ENCODE measurements at places on chromosomes 6 and 20. TPM values are rescaled to one million over a fixed set of nuclear protein-coding genes. Genes with fewer than 3 reads are reported as not detected.

- peak; percentile 18 for ATAC-seq
Observed at GRCh38 chr6:42100029-42100901, 42.2 kb downstream of the C6orf132 start.

DNA sequence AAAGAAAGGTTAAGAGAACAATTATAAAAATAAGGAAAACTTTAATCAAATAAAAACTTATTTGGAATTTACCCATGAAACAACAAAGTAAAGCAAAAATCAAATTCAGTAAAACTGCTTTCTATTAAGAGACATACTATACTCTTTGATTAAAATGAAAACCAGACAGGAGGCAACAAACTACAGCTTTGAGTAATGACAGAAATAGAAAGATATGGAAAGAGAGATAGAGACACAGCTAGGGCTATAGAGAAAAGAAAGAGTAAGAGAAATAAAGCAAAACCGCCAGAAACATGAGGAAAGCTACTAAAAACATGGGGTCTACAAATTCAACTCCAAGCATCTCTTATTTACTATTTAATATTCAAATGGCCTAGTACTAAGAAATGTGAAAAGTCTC is 67.6 kb downstream of the PHIP start:
- ATAC-seq = no peak

- no peak for ATAC-seq
Observed at GRCh38 chr6:11270030-11271027, 37.9 kb upstream of the NEDD9 start.

DNA sequence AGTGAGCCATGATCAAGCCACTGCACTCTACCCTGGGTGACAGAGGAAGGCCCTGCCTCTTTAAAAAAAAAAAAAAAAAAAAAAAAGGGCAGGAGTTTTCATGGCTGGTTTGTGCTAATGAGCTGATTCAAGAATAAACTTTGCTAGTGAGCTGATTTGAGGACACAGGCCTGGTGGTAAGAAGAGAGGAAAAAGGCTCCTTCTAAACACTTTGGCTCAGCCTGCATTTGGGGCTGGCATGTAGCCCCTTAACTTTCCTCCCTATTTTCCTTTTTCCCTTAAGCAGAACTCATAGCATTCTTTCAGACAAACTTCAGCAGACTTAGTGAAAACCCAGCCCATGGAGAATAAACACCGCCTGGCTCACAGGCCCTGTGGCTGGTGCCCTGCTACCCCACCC is 432.7 kb downstream of the PTPRT start:
- ATAC-seq = no peak

- ATAC-seq = peak; percentile 46
Observed at GRCh38 chr6:44049163-44049988, 77.9 kb downstream of the MRPL14 start.

GRCh38 chr6:132390017-132390416 is 11.3 kb downstream of the MOXD1 start:
- no peak for ATAC-seq

DNA sequence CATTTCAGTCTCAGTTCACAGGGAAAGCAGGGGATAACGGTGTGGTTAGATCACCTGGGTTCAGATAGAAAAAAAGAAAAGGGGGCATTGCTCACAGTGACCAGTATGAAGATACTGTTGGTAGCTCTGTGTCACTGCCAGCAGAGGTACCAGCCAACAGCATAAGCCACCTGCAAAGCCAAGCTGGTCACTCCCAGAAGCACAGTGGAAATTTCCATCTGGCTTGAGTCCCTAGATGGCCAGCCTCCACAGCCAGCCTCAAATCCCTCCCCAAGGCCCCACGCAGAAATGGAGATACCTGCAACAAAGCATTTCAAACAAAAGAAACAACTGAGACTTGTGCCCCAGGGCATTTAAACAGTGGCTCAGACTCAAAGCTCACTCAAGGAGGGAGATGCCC is 11.6 kb downstream of the DEFB127 start:
- ATAC-seq = no peak

EPB41L1 gene
- 95.6 TPM for total RNA-seq
